ENCODE measurements at places on chromosomes 11 and 22.

- DNase-seq: no peak
Observed at GRCh38 chr11:127073621-127074020, 73.1 kb upstream of the KIRREL3 start.

DNA sequence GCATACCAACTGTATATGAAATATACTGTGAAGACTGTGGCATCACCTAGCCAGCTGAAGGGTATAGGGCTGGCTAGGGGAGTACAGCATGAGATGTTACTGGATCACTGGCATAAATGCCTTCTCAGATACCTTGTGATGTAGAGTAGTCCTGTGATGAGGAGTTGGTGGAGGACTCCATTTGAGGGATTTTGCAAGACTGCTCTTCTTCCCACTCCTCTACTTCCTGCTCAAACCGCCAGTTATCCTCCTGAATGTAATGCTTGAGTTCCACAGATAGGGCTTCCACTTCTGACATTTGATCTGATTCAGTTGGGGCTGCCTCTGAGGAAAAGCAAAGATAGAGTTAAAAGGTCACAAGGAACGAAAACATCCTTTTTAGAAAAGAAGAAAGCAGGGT is 29.3 kb downstream of the CLDN25 start:
- DNase-seq: no peak

DNA sequence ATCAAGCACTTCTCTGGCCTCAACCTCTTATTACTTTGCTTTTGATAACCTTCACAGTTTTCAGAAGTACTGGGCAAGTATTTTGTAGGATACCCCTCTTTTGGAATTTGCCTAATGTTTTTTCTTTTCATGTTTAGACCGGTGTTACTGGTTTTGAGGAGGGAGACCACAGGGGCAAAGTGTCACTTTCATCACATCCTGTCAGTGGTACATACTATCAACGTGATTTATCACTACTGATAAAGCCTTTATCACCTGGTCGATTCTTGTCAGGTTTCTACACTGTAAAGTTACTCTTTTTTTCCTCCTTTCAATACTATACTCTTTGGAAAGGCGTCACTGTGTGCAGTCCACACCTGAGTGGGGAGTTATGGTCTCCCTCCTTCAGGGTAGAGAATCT is 26.7 kb downstream of the QSER1 start:
- DNase-seq: no peak

- DNase-seq: no peak
Observed at GRCh38 chr11:117654281-117655255, 142.4 kb downstream of the DSCAML1 start.

GRCh38 chr11:110374921-110375320 is 54.8 kb upstream of the FDX1 start:
- no peak for DNase-seq

DNA sequence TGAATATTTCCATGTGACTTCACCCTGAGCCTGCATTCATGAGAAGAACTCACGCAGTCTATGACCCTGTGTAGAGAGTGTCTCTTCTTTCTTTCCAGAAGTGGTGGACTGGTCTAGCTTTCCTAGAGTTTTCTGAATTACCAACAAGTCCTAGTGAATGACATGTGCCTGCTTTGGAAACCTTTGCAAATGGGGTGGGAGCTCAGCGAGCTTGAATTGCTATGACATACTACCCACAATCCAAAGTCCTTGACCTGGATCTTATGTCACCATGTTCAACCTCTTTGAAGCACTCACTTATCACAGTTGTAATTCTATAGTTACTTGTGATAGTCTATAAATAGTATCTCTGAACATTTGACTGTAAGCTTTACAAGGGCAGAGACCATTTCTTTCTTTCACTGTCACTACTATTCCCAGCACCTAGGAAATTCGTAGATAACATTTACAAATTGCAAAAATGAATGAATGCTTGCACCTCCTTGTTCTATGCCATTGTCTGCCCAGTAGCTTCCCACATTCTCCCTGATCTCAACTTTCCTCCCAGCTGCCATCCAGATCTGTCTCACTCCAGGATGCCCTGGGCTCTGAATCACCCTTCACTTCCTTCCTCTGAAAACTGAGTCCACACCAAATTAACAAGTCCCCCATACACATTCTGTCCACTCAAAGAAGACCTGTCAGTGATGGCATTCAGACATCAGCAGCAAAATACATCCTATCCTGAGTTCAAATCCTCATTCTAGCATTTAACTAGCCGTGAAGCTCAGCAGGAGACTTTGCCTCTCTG is 201.9 kb upstream of the SESN3 start:
- no peak for DNase-seq

DNA sequence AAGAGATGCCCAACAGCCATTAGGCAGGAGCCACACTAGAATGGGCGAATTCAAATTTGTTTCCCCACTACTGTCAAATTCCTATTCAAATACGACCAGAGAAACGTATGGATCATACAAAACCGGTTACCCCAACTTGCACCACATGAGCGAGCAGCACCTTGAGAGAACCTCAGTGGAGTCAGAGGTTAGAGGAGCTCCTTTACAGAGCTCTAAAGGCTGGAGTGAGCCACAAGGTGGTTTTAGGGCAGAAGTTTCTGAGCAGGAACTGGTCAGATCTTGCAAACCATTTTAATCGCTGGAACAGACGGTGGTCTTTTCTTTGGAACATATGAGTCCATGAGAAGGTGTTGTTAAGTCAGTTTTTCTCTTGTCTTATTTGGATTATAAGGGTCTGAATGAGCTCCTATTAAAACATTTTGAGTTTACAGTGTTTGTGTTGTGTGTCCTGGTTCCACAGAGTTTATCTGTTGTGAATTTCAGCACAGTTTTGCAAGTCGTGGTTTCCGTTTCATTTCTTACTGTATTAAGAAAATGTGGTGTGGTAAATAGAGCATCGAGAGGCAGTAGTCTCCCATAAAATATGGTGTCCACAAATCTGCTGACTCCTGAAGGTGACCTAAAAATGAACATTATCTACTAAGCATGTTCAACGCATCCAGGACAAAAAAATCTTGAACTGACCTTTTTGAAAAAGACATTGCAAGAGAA is 471.7 kb downstream of the NTM start:
- no peak for DNase-seq
